ENCODE measurements at places on chromosomes 7 and 10.
A peak's percentile ranks its signal among the peaks of the same experiment; 100 is the strongest.

DNA sequence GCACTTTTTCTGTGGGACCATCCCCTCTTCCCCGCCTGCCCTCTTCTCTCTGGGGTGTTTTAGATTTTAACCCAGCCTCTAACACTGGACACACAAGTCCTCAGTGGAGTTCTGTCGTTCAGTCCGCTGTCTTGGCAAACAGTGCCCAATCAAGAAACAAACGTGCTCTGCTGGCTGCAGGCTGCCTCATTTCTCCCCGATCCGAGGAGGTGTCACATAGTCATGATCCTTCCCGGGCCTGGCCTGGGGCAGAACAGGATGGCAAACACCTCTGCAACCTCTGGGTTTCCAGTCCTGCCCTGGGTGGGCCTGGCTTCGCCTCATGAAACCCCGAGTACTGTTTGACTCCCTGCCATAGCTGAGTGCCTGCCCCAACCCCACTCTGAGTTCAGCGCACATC lies 110.9 kb upstream of the INSYN2A start:
- DNase-seq = no peak

- no peak for DNase-seq
Measured at GRCh38 chr7:50552139-50552538, 13.1 kb downstream of the DDC start.

GRCh38 chr7:22219036-22219435 lies 137.9 kb downstream of the RAPGEF5 start:
- DNase-seq = no peak

DNA sequence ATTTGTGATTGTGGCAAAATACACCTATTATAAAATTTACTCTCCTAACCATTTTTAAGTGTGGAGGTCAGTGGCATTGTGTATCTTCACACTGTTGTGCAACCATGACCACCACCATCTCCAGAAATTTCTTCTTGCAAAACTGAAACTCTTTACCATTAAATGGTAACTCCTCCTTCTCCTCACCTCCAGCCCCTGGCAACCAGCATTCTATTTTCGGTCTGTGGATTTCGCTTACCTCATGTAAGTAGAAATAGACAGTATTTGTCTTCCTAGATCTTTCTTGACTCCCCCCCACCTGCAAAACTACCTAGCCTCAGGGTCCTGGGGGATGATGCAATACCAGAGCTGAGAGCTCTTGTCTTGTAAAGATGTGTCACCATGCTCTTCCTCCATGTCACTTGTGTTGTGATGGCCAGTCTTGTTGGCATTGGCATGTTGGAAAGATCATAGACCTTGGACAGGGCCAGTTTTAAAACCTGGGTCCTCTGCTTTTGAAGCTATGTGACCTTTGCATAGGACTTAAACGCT lies 71.1 kb upstream of the EMX2 start:
- DNase-seq = no peak

DNA sequence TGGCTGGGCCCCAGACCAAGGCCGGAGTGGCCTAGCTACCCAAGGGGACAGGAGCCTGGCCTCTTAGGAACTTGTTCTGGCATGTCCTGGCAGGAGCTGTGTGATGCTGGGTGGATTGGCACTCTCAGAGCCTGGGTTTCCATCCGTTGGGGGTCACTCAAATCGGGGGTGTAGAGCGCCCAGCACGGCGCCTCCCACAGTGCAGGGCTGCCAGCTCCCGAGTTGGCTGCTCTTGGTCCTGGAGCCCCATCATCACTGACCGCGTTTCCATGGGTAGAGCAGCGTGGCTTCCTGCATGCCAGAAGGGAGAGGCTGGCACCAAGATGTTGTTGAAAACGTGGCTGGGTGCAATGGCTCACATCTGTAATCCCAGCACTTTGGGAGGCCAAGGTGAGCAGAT lies 70.3 kb downstream of the UNCX start:
- no peak for DNase-seq

- peak; percentile 24 for DNase-seq
Measured at GRCh38 chr10:63068246-63068645, 64.9 kb upstream of the NRBF2 start.

- DNase-seq = no peak
Measured at GRCh38 chr10:76106611-76107010, 675.2 kb downstream of the LRMDA start.

DNA sequence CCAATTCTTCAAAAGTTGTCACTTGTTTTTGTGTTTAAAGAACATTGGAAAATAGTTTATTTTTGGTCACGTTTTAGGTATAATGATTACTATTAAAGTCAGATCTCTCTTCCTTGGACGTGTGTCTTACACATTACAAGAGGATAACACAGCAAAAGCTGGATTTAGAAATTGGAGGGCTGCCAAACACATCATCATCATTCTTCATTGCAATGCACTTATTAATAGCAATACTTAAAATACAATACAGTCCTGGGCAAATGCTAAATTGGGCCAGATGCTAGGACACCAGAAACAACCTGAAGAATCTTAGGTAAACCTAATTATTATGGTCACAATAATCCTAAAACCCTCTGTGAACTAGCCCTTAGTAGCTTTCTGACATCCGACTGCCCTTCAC lies 303.6 kb downstream of the DGKB start:
- DNase-seq = no peak

Data from activated naive CD4-positive, alpha-beta T cell treated with Interleukin-2 at 50 U/mL for 16 hours (primary cell).